Cerebellum (tissue), 4 donors: ENCODE measurements at places on chromosomes 13 and 19. TPM values are rescaled to one million over a fixed set of nuclear protein-coding genes. Genes with fewer than 3 reads are reported as not detected.

DNA sequence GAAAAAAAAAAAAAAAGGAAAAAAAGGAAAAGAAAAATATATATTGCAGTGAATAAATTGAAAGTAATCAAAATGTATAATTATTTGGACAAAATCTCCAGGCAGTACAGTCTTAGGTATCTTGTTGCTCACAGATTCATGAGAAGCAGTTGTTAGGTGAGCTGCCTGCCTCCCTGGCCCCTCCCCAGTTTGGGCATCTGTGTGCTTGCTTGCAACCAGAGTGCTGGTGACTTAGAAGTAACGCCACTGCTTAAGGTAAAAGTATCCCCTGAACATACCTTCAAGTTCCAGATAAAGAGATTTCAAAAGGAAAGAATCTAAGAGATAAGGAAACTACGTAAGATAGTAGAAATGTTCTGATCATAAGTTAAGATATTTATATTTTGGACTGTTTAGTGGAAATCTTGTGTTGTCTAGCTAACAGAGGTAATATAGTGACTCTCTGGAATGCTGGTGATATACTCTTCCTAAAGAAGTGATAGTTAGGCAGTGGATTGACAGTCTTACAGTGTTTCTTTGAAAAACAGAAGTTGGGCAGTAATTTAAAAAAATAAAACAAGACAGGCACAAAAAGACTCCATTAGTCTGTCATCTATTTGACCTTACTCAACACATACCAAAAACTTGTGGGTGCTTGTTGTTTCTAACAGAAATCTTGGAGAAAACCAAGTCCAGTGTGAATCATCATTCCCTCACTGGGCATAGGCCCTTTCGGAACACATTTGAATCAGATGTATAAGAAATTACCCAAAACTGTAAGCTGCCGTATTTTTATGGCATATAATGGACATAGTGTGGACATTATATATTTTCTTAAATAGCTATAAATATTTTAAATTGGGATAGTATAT, 38.3 kb upstream of the KCTD4 start:
- no peak for DNase-seq

DNA sequence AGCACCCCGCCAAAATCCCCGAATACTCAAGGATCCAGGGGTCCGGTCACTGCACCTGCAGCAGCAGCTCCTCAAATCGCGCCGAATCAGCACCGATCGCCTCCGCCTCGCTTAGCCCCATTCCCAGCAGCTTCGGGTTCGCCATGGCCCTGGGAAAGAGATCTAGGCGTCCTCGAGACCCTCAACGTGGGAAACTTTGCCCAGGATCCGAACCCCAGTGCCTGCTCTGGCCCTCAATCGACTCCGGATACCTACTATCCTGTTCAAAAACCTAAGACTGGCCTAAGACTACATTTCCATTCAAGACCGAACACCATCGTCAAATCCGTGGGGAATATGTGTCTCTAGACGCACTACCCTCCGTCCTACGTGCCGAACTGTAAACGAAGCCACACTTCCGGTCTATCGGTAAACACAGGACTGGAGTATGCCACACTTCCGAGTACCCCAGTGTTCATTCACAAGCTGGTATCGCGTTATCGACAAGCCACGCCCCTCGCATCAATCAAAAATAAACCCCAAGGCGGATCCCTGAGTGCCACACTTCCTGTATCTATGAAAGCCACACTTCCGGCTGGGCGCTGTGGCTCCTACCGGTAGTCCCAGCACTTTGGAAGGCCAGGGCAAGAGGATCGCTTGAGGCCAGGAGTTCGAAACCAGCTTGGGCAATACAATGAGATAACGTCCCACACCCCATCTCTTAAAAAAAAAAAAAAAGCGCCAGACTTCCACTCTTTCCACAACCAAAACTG, at the start of gene PIH1D1:
TSS of gene PIH1D1 (minus strand) at position 385 of the 752 bp plus-strand sequence. CDS start at position 145, 240 bp downstream.
- DNase-seq, result peak; percentile 98

DNA sequence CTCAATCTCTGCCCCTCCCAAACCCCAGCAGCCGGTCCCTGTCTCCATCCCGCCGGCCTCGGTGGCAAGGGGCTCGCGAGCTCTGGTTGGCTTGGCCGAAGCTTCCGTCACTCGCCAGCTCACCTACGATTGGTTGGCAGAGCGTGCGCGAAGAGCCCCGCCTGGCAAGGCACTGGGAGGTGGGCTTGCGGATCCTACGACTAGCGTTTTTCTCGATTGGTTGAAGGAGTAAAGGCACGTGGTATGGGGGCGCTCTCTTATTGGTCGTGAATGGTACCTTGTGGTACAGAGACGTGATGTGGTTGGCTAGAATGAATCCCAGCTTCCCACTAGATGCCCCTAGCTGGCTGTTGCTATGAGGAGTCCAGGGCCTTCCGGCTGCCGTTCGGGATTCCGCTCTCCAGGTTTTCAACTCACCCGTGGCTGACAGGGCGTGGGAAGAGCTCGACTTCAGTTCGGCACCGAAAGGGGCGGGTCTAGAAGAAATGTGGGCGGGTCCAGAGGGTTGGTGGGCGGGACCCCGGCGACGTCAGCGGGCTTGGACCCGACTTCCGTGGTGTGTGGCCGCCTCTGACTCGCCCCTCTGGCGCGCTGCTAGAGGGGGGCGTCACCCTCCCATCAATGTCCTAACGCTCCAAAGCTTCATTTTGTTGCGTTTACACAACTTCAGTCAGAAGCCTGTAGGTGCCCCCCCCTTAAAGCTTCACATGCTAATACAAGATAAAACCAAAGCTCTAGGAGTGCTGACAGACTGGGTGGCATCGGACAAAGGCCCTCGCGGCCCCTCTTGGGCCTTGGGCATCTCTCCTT, 847 bp upstream of the RAP2A start:
- peak; percentile 95 for DNase-seq

GRCh38 chr13:58823701-58824100, 1192.2 kb downstream of the PCDH17 start:
- no peak for DNase-seq

- no peak for DNase-seq
Observed at GRCh38 chr13:74715718-74716117, 581.5 kb upstream of the KLF12 start.

GRCh38 chr19:19292607-19293006, 19.5 kb upstream of the TM6SF2 start:
- no peak for DNase-seq

- no peak for DNase-seq
Observed at GRCh38 chr13:91699863-91700262, 301.4 kb downstream of the GPC5 start.

GRCh38 chr13:48318821-48319511, 15.4 kb downstream of the RB1 start:
- no peak for DNase-seq

- no peak for DNase-seq
Observed at GRCh38 chr13:38309397-38309796, 40.3 kb upstream of the UFM1 start.

- no peak for DNase-seq
Observed at GRCh38 chr13:99375738-99376080, 68.5 kb upstream of the GPR183 start.

DNA sequence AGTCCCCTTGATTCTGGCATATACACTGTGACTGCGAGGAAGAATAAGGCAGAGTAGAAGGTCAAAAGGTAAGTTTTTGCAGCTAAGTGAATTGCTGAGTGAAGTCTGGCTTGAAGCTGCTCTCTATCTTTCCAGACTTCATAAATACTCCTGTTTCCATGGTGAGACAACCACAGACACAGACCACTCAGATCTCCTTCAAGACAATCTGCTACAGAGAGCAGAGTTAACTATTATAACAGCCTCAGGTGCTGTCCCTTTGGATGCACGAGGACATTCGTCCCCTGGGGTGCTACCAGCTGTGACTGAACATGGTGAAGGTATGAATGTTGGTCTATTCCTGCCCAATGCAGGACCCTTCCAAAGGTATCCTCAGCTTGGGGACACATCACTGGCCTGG, 104.0 kb downstream of the MYCBP2 start:
- no peak for DNase-seq

- DNase-seq, result no peak
Observed at GRCh38 chr13:95289020-95289444, 12.2 kb downstream of the ABCC4 start.

DNA sequence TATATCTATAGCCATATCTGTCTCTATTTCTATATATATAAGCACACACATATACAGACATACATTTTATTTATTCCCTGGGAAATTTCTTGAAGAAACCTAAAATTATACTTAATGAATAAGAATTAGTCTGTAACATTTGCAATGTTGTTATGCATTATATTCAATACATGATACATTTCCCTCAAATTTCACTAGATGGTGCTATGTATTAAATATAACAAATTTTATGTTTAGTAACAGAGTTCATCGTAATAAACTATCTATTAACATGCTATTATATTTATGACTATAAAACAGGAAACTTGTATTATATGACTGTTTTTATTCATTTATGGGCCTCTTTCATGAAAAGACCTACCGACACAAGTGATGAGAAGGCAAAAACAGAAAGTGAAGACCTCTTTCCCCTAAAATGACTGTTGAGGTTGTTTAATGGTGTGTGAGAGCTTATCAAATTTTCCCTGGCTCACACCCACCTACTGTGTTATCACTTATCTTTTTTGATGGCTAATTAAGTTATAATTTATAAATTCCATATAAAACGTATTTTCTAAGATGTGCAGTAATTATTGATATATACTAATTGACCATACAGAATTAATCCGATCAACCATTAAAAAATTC, 881.9 kb downstream of the SLITRK6 start:
- peak; percentile 43 for DNase-seq

DNA sequence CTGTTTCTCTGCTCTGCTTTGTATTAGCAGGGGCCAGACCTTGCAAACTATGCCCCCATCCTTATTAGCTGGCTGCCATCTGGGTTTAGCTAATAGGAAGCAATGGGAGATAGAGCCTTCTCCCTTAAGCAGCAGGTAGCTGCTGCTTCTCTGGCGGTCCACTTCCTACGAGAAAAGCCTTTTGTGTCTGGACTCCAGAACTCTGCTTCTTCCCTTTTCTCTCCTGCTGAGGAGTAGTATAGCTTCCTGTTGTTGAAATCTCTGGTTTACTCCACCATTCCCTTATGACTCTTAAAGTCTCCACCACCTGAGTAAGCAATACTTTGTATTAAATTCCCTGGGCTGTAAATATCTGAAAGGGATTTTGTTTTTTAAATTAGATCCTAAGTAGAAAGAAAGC, 147.1 kb downstream of the DNAJC15 start:
- DNase-seq, result no peak

GRCh38 chr13:80168089-80168850, 172.7 kb downstream of the SPRY2 start:
- DNase-seq, result no peak

DNA sequence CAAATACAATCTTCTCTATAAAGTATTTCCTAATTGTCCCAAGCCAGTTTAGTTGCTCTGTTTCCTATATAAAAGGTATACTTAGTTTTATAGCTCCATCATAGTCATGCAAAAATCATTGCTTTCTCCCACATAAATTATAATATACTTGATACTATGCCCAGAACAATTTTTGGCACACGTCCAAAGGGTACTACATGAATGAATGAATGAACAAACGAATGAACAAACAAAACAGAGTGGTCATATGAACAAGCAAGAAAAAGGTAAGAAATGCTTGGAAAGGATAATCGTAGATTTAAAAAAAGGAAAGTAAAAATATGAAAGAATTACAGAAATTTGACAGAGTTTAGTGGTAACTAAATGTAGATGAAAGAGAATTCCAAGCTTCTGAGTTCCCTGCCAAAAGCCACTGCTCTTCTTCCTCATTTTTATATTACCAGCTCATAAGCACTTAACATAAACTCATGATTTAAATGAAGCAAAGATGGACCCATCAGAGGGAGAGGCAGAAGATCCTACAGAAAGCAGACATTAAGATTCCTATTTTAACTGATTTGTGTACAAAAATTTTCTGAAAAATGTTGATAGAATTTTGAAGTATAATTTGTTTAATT, 123.2 kb downstream of the ENOX1 start:
- DNase-seq, result no peak

- no peak for DNase-seq
Observed at GRCh38 chr19:8150998-8151766, 1.8 kb upstream of the FBN3 start.

- DNase-seq, result no peak
Observed at GRCh38 chr19:38185562-38185961, 38.5 kb downstream of the DPF1 start.

- no peak for DNase-seq
Observed at GRCh38 chr19:54035215-54036178, 28.2 kb downstream of the VSTM1 start.

DNA sequence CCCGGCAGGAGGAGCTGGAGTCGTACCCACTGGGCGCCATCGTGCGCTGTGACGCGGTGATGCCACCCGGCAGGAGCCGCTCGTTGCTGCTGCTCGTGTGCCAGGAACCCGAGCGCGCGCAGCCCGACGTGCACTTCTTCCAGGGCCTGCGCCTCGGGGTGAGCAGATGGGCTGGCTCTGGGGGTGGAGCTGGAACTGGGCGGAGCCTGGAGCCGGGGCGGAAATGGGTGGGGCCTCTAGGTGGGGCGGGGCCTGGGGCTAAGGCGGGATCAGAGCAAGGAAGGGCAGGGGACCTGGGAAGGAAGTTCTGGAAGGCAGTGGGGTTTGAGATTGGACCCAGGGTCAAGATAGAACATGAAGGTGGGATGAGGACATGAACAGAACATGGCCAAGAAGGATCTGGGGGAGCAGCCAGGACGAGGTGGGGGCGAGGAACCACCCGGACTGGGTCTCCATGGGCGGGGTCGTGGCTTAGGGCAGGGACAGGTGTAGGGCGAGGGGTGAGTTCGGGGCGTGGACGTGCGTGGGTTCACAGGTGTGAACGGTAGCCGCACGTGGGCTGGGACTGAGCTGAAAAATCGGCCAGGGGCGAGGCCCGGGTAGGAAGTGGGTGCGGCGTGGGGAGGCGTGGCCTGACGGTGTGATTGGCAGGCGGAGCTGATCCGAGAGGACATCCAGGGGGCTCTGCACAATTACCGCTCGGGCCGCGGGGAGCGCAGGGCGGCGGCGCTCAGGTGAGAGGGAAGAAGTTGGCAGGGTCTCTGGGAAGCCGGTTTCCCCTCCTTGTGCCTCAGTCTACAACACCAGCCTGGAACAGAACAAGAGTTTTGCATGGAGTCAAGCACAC, 4.7 kb downstream of the EPS8L1 start:
- no peak for DNase-seq

- no peak for DNase-seq
Observed at GRCh38 chr13:43077906-43078305, 54.5 kb downstream of the DNAJC15 start.

The SPHK2 gene
- 9.8 TPM for total RNA-seq

The PNMA8C gene
- total RNA-seq, result 8.9 TPM

The DAND5 gene
- 0.18 TPM for total RNA-seq

The OR10H1 gene
- total RNA-seq, result not detected

The RASA3 gene
- 19.1 TPM for total RNA-seq

The PET100 gene
- 16.0 TPM for total RNA-seq

The CGB3 gene
- total RNA-seq, result not detected

The ANKLE1 gene
- total RNA-seq, result 1.4 TPM

The ZNF91 gene
- 335 TPM for total RNA-seq

The PLEKHF1 gene
- total RNA-seq, result 1.5 TPM

The FXYD3 gene
- total RNA-seq, result 0.45 TPM
